ENCODE measurements at places on chromosomes 7 and 10.

DNA sequence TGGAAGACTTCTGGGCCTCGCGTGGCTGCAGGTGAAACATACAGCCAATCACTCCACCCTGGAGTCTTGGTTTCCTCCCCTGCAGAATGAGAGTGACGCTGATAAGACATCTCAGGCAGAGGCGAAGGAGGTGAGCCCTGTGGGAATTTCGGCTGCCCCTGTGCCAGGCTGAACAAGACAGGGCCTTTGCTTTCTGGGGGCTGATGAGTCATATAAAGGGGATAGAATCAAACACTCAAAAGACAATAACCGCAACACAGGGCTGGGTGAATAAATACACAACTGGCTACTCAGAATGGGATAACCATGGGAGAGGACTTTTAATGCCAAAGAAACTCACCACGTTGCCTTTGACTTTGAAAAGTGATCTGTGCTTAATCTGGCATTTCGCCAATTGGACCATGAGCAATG lies 143.8 kb downstream of the KCNMA1 start:
- no peak for DNase-seq

DNA sequence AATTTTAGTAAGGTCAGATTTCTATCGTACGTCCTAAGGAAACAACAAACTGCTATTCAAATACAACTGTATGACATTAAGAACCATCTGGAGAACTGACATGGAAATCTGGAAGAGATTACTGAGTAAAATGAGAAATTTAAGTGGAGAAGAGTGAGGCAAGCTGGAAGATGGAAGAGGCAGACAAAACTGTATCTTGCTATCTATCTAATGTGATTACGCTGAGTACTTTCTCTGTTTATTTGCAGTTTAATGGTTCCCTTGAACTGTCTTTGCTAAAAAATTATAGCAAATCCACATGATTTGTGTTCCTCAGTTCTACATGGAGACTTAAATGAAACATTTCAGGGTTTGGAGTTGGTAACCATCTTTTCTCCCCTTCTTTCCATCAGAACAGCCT lies 927.1 kb upstream of the MBL2 start:
- no peak for DNase-seq

- DNase-seq, result no peak
Measured at GRCh38 chr7:113824117-113824823, 94.5 kb downstream of the PPP1R3A start.

GRCh38 chr7:132443761-132444520 lies 132.3 kb downstream of the PLXNA4 start:
- no peak for DNase-seq

DNA sequence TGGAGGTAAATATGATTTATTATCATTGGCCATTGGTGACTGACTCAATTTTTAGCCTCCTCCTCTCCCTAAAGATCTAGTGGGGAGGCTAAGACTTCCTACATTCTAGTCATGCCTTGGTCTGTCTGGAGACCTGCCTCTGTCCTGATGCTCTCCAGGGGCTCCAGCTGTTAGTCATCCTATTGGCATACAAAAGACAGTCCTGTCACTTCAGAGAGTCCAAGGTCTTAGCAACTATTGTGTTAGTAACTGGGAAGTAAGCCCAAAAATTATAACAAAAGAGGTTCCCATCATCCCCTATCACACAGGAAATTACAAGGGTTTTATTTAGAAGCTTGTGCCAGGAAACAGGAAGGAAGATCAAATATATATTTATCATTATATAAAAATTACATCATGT lies 400.6 kb upstream of the VSTM2A start:
- no peak for DNase-seq

DNA sequence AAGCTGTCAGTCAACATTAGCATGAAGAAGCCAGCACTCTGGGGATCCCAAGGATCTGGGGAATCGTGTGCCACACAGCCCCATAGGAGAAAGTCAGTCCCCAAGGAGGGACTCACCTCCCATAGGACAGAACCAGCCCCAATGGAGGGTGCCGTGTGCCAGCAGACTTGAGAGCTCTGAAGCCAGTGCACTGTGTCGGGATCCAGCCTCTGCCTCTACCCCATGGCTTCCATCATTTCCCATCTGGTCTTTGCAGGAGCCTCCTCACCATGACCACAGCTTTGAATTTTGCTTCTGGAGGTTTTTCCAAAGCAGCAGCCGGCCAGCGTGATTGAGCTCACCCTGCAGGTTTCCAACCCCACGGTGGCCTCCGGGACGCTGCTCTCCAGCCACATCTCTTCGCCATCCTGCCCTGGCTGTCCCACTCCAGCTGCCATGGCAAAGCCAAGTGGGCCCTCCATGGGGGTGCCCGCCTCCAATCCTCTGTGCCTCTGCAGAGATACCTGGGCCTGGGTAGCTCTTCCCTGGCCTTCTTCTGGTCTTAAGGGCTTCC lies 171.8 kb upstream of the SHH start:
- no peak for DNase-seq

DNA sequence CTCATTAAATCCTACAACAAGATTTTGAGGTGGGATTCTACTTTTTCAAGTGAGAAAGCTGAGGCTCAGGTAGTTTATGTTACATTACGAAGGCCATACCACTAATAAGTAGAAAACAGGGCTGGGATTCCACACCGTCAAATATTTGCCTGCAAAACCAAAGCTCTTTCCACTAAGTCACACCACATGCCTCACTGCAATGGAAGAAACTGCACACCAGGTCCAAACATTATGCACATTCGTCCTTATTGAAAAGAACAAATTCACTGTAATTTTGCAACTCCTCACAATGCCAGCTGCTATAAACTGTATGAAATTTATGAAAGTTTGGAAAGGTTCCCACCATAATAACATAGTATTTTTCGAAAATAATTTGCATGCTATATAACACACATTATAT lies 66.5 kb downstream of the DGKB start:
- no peak for DNase-seq

- no peak for DNase-seq
Measured at GRCh38 chr10:37947526-37947925, 28.9 kb downstream of the ZNF25 start.

DNA sequence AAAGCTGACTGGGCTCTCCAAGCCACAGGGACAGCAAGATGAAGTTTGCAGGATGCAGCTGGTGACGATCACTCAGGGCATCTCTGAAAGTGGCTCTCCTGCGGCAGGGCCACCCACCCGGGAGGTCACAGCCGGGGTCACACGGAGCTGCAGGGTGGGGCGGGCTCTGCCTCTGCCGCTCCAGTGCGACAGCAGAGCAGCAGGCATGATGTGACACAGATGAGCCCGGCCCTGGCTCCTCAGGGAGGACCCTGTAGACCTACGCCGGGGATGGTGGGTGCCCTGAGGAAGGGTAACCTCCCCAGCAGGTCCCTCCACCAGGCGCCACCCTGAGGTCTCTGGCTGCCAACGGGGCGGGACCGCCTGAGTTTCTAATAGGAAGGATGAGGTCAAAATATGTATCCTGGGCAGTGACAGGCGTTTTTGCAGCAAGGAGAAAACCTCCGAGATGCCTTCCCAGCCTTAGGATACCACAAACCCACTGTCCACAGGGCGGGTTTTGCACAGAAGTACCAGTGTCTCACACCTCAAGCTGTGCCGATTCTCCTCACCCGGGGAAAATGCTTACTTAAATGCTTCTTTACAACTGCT lies 114.8 kb upstream of the DIP2C start:
- no peak for DNase-seq

- DNase-seq, result no peak
Measured at GRCh38 chr7:132065193-132065988, 509.0 kb upstream of the PODXL start.

DNA sequence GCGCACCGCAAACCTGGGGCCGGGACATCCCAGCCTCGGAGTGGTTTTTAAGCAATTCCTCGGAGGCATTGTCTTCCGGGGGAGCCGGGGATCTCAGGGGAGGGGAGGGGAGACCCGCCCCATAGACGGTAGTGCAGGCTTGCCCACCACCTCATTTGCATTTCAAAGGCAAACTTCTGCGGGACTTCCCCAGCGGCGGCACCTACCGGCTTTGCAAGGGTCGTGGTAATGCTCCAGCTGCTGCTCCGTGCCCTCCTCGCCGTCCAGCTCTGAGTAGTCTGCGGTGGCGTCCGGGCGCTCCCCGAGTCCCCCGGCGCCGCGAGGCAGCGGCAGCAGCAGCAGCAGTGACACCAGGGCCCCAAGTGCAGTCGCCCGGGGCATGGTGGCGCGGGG lies 425 bp downstream of the TLL2 start:
- DNase-seq, result peak; percentile 36

GRCh38 chr7:148589640-148590039 lies 926 bp upstream of the C7orf33 start:
- DNase-seq, result no peak

DNA sequence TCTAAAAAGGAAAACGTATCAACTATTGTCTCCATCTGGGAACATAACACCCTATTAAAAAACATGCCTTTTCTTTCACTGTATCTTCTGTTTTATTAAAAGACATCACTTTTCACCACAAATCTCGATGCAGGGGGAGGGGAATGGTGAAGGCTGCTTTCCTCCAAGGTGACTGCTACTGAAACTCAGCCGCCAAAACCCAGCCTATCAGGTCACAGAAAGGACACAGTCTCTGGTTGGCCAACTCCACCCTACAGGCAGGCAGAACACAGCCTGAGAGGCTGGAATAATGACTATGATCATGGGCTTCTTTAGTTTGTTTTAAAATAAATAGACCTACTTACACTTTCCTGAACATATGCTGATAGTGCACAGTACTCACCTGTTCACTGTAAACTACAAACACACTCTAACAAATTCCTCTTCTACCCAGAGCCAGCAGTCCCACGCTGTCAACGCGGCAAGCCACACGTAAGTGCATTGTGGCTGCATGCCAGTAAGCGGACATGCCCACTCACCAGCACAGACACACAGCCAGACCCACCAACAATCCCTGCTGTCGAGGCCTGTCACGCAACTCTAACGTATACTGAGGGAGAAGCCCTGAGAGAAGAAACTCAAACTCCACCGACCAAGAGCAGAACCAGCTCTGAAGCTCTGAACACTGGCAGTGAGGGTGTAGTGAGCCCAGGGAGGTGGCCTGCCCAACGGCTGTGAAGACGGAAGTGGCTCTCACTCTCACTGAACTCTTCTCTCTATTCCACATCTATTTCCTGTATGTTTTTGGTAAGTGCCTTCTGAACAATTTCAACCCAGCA lies 41.8 kb downstream of the NCAPG2 start:
- no peak for DNase-seq

DNA sequence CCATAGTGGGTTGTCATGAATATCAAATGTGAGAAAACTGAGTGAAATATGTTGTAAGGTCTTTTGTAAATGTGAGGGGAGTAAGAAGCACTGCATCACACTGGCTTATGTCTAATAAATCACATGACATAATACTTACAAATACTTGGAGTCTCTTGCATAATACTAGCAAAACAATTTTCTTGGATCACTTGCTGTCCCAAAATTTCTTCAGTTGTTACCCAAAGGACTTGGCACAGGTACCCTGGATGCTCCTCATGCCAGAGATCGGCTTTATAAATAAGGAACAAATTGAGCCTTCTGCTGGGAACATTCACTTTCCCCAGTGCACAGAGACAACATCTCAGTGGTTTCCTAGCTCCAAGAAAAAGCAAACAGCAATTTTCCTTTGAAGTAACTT lies 5.0 kb upstream of the LRIT2 start:
- DNase-seq, result no peak

- no peak for DNase-seq
Measured at GRCh38 chr7:63043657-63044543, 954.7 kb upstream of the ZNF722 start.

DNA sequence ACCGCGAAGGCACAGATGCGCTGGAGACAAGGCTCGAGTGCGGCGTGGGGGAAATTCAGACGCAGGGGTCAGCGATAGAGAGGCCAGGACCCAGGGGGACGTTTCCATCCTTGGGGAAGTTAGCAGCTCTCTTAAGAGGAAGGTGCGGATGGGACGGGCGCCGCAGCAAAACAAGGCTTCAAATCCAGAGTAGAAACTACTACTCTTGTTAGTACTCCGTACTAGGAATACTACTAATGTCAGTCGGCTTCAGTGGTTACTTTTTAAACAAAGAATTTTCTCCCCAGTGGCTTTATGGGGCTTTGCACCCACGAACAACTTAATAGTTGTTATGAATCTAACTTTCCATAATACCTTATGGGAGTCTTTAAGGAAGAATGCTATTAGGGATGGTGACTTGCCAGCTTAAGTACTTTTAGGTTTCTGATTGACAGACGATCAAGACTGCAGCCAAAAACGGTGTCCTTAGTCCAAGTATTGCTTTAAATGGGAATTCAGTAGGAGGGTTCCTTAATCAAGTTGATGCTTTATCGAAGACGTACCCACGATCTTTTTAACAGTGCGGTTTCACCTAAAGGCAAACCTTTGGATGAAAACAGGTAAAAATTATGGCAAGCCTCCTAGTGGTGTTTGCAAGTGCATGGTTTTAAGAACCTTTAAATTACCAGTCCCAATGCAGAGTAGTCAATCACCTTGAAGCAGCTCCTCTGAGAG lies 812 bp upstream of the IDE start:
- DNase-seq, result no peak

GRCh38 chr10:99944860-99945259 lies 64.9 kb downstream of the DNMBP start:
- no peak for DNase-seq

DNA sequence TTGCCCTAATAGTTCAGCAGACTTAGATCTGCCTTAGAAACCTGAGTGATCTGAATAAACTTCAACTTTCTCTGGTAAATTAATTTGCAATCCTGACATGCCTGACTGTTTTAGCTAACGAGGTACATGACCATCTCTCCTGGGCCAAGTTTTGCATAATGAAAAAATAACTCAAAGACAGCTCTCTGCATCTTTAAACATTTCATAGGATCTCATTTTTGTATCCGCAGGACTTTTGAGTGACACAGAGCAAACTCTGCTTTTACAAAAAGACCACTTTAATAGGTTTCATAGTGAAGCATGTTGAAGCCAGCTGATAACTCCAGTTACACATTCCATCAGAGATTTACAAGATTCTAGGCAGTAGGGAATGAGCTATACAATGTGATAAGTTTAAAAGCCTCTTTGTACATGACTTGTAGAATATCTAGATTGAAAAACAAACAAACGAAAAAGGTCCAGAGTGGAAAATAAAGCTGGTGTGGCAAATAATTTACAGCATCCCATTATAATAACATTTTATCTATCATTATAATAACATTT lies 2.1 kb downstream of the PRKG1 start:
- no peak for DNase-seq
